Stimulated activated CD8-positive, alpha-beta memory T cell treated with anti-CD3 and anti-CD28 coated beads, Interleukin-12 subunit alpha, Interleukin-12 subunit beta, amount 100 ng/mL, for 1 hour (primary cell): ENCODE measurements at places on chromosomes 6 and 20.

- no peak for DNase-seq
These were observed 859 bp downstream of the PPP1R10 start for GRCh38 chr6:30615958-30616810.

DNA sequence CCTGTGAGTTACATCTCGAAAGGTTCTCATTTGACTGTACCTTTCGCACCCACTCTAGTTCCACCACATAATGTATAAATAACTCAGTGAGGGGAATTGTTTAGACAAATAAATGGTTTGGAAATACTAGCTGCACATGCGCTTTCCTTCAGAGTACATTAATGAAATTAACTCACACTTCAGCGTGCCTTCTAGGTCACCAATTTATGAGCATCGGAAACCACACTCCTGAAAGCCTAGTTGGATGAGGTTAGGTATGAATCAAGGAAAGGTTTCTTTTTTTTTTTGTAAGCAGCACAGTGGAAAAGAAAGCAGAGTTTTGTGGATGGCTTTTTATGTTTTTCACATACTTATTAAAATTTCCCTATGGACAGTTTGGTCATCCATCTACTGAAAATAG, 247.8 kb upstream of the TCF21 start:
- no peak for DNase-seq

DNA sequence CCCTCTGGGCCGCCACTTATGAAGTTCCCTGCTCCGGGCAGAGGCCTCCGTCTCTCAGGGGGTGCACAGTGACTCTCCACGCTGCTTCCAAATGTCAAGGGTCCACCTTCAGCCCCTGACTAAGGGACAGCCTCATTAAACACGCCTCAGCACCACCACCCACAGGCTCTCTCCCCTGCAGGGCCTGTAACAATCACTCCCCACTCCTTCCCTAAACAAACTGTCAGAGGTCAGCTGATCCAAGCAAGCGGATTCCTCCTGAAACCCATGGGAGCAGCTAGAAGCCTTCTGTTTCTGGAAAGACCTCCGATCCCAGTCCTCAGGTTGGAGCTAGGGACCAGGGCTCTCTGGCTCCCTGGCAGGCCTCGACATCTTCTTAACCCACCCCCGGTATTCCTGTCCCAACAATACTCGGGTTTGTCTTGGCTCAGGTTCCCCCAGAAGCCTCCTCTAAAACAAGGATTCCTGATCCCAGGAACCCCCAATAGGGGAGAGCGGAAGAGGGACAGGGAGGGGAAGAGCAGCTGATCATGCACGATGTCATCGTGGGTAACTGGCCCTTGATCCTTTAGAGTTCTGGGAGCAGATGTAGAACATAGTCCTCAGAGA, 181.0 kb downstream of the ZNF217 start:
- no peak for DNase-seq

GRCh38 chr20:46814366-46815232, 80.0 kb upstream of the EYA2 start:
- DNase-seq, result no peak

DNA sequence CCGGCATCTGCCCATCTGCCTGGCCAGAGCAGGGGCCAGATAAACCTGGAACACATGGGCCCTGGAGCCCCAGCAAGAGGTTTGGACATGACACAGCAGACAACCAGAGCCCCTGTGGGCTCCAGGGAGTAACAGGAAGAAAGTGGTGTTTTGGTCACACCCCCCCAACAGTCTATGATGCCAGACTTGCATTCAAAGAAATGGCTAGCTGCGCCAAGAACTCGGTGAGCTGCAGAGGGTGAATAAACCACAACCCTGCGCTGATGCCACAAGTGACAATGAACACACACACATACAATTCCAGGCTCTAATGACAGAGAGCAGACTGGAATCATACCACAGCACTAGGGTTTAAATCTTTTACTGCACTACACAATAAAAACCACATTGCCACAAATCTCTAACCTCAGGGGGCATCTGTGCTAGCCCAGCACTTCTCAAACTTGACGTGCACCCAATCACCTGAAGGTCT, 34.0 kb downstream of the TRERF1 start:
- DNase-seq, result peak; percentile 20

- no peak for DNase-seq
These were observed 842.2 kb upstream of the MAP3K7 start for GRCh38 chr6:91428953-91429560.

GRCh38 chr6:11492464-11493290, 44.9 kb upstream of the TMEM170B start:
- no peak for DNase-seq

- no peak for DNase-seq
These were observed 15.6 kb downstream of the BTN2A1 start for GRCh38 chr6:26473429-26473757.

GRCh38 chr6:168892031-168892430, 361.6 kb downstream of the THBS2 start:
- DNase-seq, result no peak

DNA sequence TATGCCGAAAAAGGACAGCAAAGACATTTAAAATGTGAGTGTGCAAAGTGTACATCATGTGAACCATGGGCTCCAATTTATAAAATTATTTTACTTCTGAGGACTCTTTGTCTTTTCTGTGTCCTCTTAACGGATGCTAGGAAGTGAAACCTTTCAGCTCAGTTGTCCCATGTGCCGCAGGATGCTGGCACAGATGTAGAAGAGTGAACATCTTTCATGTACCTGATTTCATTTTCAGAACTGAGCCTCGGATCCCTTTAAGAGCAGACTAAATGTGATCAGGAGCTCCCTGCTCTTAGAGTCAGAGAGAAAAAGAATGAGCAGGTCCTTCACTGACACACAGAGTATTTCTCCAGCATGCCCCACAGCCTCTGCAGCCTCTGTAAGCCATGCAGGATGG, 27.6 kb upstream of the FUCA2 start:
- DNase-seq, result no peak

DNA sequence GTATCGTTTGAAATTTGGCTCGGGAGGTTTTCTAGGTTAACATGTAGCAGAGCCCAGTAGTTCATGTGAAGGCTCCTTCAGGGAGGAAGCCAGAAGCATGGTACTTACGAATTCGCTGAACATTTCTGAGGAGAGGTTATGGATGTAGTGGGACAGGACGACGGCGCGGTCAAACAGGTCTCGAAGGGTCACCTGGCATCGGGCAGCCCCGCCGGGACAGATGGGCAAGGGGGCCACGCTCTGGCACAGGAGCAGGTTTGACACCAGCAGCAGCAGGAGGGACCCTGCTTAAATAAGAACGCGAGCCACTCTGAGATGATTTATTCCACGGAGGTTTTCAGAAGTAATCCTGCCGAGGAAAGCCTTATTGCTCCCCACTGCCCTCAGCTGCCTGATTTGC, 2.5 kb downstream of the PRL start:
- no peak for DNase-seq

DNA sequence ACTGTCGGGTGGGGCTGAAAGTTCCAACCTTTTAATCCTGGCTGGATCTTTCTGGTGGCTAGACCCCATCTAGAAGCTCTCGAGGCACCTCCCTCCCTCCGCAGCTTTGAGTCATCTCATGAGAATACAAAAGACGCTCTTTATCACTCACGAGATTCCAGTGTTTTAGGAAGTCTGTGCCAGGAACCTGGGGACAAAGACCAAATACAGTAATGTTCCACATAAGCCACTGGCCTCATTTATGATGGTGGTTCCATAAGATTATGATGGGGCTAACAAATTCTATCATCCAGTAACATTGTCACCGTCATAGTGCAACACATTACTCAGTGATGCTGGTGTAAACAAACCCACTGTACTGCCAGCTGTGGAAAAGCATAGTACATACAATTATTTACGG, 48.7 kb downstream of the NCOA7 start:
- no peak for DNase-seq

GRCh38 chr6:33781131-33781975, 7.6 kb downstream of the LEMD2 start:
- DNase-seq, result no peak

GRCh38 chr6:168165373-168165772, 86.4 kb upstream of the FRMD1 start:
- no peak for DNase-seq

DNA sequence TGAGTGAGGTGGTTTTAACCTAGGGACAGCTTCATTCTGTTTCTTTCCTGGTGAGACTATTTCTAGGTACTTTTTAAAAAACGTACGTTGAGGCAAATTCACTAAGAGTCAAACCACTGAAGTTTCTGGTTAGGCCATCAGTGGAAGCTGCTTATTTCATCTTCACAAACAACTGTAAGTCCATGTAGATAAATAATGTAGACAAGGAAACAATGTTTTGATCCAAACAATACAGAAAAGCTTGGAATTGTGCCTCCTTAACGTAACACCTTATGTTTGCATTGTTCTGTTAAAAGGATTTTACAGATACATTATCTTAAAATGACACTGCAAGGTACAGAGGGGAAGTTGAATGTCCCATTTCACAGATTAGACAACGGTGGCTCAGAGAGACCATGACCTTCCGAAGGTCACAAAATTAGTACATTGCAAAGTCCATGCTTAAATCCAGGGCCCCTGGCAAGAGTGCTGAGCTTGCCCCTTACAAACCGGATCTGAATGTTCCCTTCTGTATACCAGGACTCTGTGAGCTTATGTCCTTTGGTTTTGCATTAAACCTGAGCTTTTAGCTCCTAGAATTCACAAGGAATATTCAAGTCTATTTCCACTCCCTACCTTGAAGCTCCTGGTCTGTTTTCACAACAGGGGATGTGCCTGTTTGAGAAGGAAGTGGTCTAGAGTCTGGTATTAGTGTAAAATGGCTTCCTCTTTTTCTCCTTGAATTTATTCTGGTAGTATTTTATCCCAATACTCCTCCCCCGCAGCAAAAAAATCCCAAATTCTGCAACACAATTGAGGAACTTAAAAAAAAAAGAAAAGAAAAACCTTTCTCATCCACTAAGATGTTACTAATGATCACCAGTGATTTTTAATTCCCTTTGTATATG, 28.9 kb upstream of the ZNF217 start:
- DNase-seq, result no peak

DNA sequence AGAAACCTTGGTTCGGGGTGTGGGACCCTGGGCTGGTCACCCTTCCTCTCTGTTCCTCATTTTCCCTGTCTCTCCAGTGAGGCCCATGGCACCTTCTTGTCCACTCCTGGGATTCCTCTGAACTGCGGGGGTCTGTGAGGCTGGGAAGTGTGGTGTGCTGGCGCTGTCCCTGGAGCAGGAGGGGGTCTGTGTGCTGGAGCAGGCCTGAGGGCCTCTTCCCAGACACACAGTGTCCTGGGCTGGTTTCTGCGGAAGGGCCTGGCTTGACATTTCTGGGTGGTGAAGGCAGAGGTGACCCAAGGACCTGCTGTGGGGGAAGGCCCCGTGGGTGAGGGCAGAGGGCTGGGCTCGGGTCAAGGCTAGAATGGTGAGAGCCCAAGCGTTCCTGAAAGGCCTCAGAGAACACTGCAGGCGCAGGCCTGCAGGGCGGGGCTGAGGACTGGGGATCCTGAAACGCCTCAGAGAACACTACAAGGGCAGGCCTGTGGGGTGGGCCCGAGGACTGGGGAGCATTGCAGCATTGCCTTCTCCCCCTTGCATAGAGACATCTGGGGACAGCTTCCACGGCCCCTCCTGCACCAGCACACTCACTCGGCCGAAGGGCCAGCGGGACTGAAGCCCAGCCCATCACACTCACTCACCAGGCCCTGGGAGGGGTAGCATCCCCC, 10.6 kb upstream of the BAK1 start:
- no peak for DNase-seq

GRCh38 chr20:43954704-43955061, 40.0 kb downstream of the TOX2 start:
- no peak for DNase-seq

- DNase-seq, result peak; percentile 39
These were observed 80.7 kb upstream of the CCN6 start for GRCh38 chr6:111973118-111973761.

GRCh38 chr20:19743640-19743995, 14.4 kb upstream of the RIN2 start:
- no peak for DNase-seq

GRCh38 chr6:14945461-14946185, 300.2 kb upstream of the JARID2 start:
- no peak for DNase-seq

- no peak for DNase-seq
These were observed 443.8 kb upstream of the MANEA start for GRCh38 chr6:95133578-95133977.

DNA sequence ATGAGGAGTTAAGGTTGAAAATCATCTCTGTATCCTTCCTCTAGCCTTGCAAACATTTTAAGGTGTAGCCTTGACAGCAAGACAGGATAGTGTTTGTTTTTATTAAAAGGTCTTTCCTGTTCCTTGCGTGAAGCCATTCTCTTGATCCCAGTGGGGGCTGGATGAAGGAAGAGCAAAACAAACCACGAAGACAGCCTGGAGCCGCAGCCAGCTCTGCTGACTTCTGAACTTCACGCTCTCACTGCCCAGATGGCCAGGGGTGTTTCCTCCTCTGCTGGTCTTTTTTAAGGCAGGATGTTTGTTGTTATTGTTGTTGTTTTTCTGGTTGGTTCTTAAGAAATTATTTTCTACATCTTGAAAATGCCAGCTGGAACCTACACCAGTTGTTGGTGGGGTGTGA, 156.4 kb downstream of the MTHFD1L start:
- no peak for DNase-seq

GRCh38 chr20:46695892-46696291, 6.6 kb upstream of the TP53RK start:
- no peak for DNase-seq

- DNase-seq, result no peak
These were observed 13.0 kb downstream of the TXNDC5 start for GRCh38 chr6:7897461-7898192.

GRCh38 chr6:30748851-30749540, 4.6 kb upstream of the IER3 start:
- no peak for DNase-seq

GRCh38 chr6:128712898-128713297, 170.0 kb upstream of the LAMA2 start:
- DNase-seq, result no peak

DNA sequence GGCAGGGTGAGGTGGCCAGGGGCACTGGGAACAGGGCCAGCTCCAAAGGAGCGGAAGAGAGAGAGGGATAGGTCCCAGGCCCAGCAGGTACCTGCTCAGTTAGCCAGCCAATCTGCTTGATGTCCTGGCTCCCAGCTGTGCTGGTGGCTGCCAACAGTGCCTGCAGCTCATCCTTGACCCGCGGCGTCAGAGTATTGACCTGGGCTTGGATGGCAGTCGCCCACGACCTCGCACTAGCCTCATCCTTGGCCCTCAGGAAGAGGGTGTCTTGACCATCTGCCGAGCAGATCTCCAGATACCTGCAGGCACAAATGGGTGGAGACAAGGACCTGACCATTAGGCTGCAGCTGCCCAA, 11.1 kb upstream of the CDK5RAP1 start:
- DNase-seq, result no peak

GRCh38 chr6:6566766-6567165, 21.8 kb upstream of the LY86 start:
- DNase-seq, result no peak

DNA sequence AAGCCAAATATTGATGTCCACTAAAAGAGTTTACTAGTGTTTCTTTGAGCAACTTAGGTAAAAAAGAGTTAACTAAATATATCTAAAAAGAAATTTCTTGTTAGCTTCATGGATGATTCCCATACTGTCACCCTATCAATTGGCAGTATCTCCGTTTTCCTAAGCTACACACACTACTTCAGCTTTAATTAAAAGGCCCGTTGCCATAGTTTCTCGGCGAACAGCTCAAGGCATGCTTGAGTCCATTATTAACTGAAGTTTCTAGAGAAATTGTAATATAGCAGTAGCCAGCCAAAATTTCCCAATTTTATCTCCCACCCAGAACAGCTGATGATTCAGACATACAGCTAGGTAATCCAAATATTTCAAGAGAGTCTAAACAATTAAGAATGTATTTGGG, 20.0 kb upstream of the BEND6 start:
- no peak for DNase-seq

- no peak for DNase-seq
These were observed 180.5 kb downstream of the MOXD1 start for GRCh38 chr6:132220800-132221199.
